Heart right ventricle (tissue), 16 donors: ENCODE measurements at places on chromosomes 2 and 18. TPM values are rescaled to one million over a fixed set of nuclear protein-coding genes. Genes with fewer than 3 reads are reported as not detected.

The DCDC2C gene
- total RNA-seq: not detected

The COX5B gene
- total RNA-seq: 886 TPM

The ANKRD30B gene
- not detected for total RNA-seq

The OTX1 gene
- not detected for total RNA-seq

The RUFY4 gene
- total RNA-seq: not detected

The AGAP1 gene
- total RNA-seq: 19.6 TPM

GRCh38 chr2:160696087-160696452 is 202.5 kb upstream of the RBMS1 start:
- H3K36me3 ChIP-seq: no peaks in the 10 kb centered on the region
- no peaks in the 10 kb centered on the region for H3K27me3 ChIP-seq
- DNase-seq: no peak
- H3K4me3 ChIP-seq: no peak overlapping the region
- no peak overlapping the region for H3K27ac ChIP-seq

DNA sequence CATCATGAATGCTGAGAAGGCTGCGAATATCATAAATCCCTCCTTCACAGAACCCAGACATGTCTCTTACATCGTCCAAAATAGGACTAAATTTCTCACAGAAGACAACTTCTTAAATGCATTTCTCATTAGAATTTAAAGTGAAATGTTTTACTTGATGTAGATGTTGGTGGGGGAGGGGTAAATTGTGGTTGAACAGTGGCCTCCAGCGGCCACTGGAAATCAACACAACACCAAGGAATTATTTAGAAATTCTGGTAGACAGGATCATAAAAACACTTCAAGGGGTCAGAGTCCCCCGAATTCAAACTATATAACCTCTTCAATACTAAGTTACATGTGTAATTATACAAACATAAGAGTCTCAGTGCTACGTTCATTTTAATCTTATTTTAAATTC is 135.9 kb downstream of the ABCA12 start:
- H3K27ac ChIP-seq: no peak overlapping the region
- H3K36me3 ChIP-seq: no peaks in the 10 kb centered on the region
- no peaks in the 10 kb centered on the region for H3K4me1 ChIP-seq

GRCh38 chr2:98761267-98761781 is 30.4 kb upstream of the MGAT4A start:
- DNase-seq: no peak
- peaks cover 11% of the 10 kb centered on the region for H3K4me1 ChIP-seq
- H3K36me3 ChIP-seq: no peaks in the 10 kb centered on the region
- no peak overlapping the region for H3K4me3 ChIP-seq

- no peak overlapping the region for H3K4me3 ChIP-seq
- no peaks in the 10 kb centered on the region for H3K27me3 ChIP-seq
- H3K4me1 ChIP-seq: peaks cover 3% of the 10 kb centered on the region
- no peaks in the 10 kb centered on the region for H3K36me3 ChIP-seq
Measured at GRCh38 chr2:168683996-168684395, 118.4 kb upstream of the NOSTRIN start.

- H3K36me3 ChIP-seq: no peaks in the 10 kb centered on the region
- DNase-seq: no peak
- H3K4me3 ChIP-seq: no peak overlapping the region
- no peak overlapping the region for H3K27ac ChIP-seq
Measured at GRCh38 chr2:44758591-44758990, 182.9 kb upstream of the SIX3 start.

- H3K36me3 ChIP-seq: no peaks in the 10 kb centered on the region
- H3K27ac ChIP-seq: peak overlapping the region; percentile 68
- H3K27me3 ChIP-seq: no peaks in the 10 kb centered on the region
- H3K4me1 ChIP-seq: peaks cover 8% of the 10 kb centered on the region
Measured at GRCh38 chr2:127086990-127087790, 19.8 kb downstream of the BIN1 start.

GRCh38 chr18:38851526-38851925 is 1285.9 kb upstream of the CELF4 start:
- no peaks in the 10 kb centered on the region for H3K36me3 ChIP-seq
- H3K4me3 ChIP-seq: no peak overlapping the region
- H3K27me3 ChIP-seq: no peaks in the 10 kb centered on the region
- DNase-seq: no peak
- no peak overlapping the region for H3K27ac ChIP-seq

- H3K36me3 ChIP-seq: no peaks in the 10 kb centered on the region
- no peak for DNase-seq
- H3K27ac ChIP-seq: no peak overlapping the region
- H3K4me3 ChIP-seq: no peak overlapping the region
- no peaks in the 10 kb centered on the region for H3K27me3 ChIP-seq
Measured at GRCh38 chr2:193469251-193469650, 1274.5 kb upstream of the TMEFF2 start.

GRCh38 chr2:240344904-240345303 is 90.6 kb upstream of the GPC1 start:
- no peak for DNase-seq
- H3K4me3 ChIP-seq: no peak overlapping the region
- H3K27ac ChIP-seq: no peak overlapping the region

DNA sequence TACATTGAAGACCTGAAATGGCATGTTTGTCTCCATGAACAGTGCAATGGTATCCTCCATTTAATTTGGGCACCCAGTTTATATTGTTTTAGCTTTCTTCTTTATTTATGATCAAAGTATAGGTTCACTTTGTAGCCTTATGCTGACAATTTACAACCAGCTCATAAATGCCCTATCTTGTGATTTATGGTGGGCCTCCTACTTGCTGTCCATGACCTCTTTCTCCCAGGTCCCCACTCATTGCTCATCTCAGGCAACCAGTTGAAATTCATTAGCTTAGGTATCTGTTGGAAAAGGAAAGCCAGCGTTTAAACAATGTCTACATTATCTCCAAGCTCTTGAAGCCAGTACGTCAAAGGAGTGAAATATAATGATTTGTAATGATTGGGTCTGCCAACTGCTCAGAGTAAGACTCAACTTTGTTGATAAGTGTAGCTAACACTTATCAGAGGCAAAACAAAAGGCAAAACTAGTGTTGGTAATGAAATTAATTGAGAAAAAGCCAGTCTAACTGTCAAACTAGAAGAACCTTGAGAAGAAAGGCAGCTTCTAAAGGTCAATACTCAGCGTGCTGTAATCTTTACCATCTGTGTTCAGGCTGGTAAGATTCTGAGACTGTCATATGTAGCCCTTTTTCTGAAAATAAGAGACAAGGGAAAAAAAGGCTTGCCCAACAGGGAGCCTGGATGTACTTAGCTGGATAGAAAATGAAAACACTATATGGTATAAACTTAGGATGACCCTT is 695.9 kb downstream of the EPHA4 start:
- no peak for DNase-seq
- H3K4me1 ChIP-seq: no peaks in the 10 kb centered on the region
- no peaks in the 10 kb centered on the region for H3K36me3 ChIP-seq

DNA sequence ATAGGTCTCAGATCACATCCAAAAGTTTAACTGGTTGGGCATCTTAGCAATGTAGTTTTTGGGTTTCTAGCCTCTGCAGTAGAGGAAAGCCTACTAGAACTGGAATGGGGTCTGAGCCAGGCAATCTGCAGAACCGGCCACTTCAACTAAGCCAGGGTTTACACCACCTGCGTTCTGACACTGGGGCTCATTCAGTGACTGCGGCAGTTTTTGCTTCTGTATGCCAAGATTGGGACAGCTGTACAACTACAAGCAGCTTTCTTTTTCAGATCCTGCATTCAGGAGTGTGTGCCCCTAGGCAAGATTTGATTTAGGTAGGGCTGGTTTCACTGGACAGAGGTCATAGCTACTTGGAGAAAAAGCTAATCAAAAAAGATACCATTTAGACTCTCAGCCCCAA is 43.7 kb upstream of the IGFBP5 start:
- no peak overlapping the region for H3K27ac ChIP-seq
- peaks cover 7% of the 10 kb centered on the region for H3K4me1 ChIP-seq
- no peak for DNase-seq
- H3K36me3 ChIP-seq: no peaks in the 10 kb centered on the region
- H3K4me3 ChIP-seq: no peak overlapping the region
- H3K27me3 ChIP-seq: no peaks in the 10 kb centered on the region

- DNase-seq: no peak
- no peaks in the 10 kb centered on the region for H3K4me1 ChIP-seq
- H3K27me3 ChIP-seq: no peaks in the 10 kb centered on the region
- H3K4me3 ChIP-seq: no peak overlapping the region
Measured at GRCh38 chr2:4528773-4529172, 825.4 kb downstream of the DCDC2C start.

DNA sequence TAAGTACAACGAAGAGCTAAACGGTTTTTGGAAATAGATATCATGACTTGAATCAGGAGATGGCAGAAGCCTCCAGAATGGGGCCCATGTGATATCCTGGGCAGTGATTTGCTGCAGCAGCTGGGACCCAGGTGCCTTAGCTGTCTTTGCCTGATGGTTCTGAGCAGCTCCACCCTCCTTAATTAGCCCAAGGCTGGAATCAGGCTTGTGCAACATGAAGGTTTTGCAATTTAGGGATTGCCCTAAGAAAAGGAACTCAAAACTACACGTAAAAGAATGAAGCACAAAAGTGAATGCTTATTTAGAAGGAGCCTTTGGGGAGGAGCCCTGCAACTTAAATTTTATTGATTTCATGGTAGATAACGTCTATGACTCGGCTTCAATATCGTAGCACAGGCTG is 17.3 kb upstream of the CNDP2 start:
- H3K27me3 ChIP-seq: no peaks in the 10 kb centered on the region
- DNase-seq: no peak
- no peaks in the 10 kb centered on the region for H3K36me3 ChIP-seq
- H3K4me3 ChIP-seq: no peak overlapping the region
- no peaks in the 10 kb centered on the region for H3K4me1 ChIP-seq

- H3K4me3 ChIP-seq: no peak overlapping the region
- DNase-seq: no peak
- no peak overlapping the region for H3K27ac ChIP-seq
- no peaks in the 10 kb centered on the region for H3K27me3 ChIP-seq
- H3K36me3 ChIP-seq: no peaks in the 10 kb centered on the region
Measured at GRCh38 chr2:237129625-237130263, 44.1 kb downstream of the COPS8 start.

GRCh38 chr2:54613794-54614257 is 109.6 kb upstream of the EML6 start:
- peaks cover 92% of the 10 kb centered on the region for H3K4me1 ChIP-seq
- H3K36me3 ChIP-seq: peaks cover 16% of the 10 kb centered on the region
- H3K4me3 ChIP-seq: no peak overlapping the region
- H3K27me3 ChIP-seq: no peaks in the 10 kb centered on the region

GRCh38 chr2:58054264-58054663 is 7.7 kb downstream of the VRK2 start:
- no peak for DNase-seq
- no peak overlapping the region for H3K27ac ChIP-seq
- H3K4me3 ChIP-seq: no peak overlapping the region
- no peaks in the 10 kb centered on the region for H3K27me3 ChIP-seq

DNA sequence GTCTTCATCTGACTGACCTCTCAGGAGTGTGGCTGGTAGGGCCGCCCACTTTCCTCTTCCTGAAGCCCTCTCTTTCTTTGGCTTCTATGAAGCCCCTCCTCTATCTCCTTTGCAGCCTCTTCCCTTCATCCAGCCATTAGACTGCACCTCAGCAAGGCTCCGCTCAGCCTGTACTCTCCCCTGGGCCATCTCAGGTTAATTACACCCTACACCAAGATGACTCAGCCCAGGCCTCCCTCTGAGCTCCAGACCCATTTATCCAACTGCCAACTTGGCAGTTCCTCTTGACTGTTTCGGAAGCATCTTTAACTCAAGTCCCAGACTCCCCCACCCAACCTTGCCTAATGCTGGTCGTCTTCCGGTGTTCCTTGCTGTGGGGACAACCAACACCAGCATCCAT is 5.8 kb upstream of the WNT6 start:
- H3K27ac ChIP-seq: no peak overlapping the region
- no peak overlapping the region for H3K4me3 ChIP-seq
- H3K4me1 ChIP-seq: peaks cover 3% of the 10 kb centered on the region
- no peak for DNase-seq
- no peaks in the 10 kb centered on the region for H3K36me3 ChIP-seq

- H3K27me3 ChIP-seq: no peaks in the 10 kb centered on the region
- peaks cover 2% of the 10 kb centered on the region for H3K4me1 ChIP-seq
- H3K27ac ChIP-seq: no peak overlapping the region
- no peak for DNase-seq
Measured at GRCh38 chr2:63663013-63663864, 74.5 kb downstream of the MDH1 start.

DNA sequence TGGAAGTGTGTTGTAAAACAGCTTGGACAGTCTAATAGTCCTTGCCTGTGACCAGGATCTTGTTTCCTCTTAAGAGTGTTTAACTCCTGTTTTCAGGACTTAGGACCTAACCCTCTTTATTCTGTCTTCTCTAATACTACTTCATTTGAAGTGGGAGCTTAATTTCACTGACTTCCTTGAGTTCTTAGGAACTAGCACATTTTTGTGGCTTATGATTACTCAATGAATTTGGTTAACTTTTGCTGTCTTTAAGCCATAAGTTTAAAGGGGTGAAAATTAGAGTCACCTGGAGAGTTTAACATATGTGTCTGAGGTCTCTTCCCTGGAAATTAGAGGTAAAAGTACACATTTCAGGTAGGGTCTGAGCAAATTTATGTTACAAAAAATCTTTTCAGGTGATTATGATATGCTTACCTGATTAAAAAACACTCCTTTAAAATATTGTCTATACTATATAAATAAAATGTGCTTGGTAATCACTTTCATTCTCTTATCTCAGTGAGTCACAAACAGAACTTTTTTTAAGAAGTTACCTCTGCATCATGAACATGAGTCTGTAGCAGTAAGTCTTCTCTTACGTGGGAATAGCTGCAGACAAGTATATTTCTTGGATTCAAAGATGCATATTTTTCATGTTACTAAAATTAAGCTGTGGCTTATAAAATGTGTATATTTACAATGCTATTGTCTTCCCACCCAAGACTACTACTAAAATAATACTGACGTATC is 52.7 kb downstream of the ATP9B start:
- DNase-seq: no peak
- H3K4me3 ChIP-seq: no peak overlapping the region
- H3K4me1 ChIP-seq: no peaks in the 10 kb centered on the region
- peaks cover 8% of the 10 kb centered on the region for H3K36me3 ChIP-seq

GRCh38 chr2:25073025-25073424 is 31.1 kb downstream of the EFR3B start:
- no peaks in the 10 kb centered on the region for H3K36me3 ChIP-seq
- no peak overlapping the region for H3K4me3 ChIP-seq
- no peak for DNase-seq
- no peak overlapping the region for H3K27ac ChIP-seq
- peaks cover 31% of the 10 kb centered on the region for H3K4me1 ChIP-seq

DNA sequence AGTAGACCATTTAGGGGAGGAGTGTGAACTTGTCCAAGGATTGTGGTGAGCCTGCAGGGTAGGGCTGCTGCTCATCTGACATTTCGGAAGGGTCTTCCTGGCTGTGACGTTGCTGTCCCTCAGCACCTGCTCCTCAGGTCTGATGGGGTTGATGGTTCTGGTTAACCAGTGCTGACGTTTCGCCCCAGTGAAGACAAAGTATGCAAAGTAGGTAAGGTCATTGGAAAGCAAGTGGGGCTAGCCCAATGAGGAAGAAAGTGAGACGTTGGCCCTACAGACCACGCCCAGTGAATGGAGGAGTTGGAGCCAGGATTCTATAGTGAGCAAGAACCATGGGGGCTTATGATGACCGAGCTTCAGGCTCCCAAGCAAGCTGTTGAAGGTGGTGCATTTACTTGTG is 33.4 kb upstream of the ZNF396 start:
- no peaks in the 10 kb centered on the region for H3K36me3 ChIP-seq
- no peak overlapping the region for H3K27ac ChIP-seq
- no peak for DNase-seq
- H3K4me3 ChIP-seq: no peak overlapping the region

- DNase-seq: no peak
- no peaks in the 10 kb centered on the region for H3K27me3 ChIP-seq
- H3K4me3 ChIP-seq: no peak overlapping the region
- no peak overlapping the region for H3K27ac ChIP-seq
Measured at GRCh38 chr2:189088591-189089205, 90.9 kb downstream of the COL5A2 start.
